ENCODE measurements at places on chromosomes 3 and 15. TPM values are rescaled to one million over a fixed set of nuclear protein-coding genes. Genes with fewer than 3 reads are reported as not detected.

The NEO1 gene
- 44.9 TPM for polyA plus RNA-seq

The SCN5A gene
- polyA plus RNA-seq, result 5.9 TPM

The COL6A5 gene
- polyA plus RNA-seq, result 0.13 TPM

- no peak for DNase-seq
These were observed 62.4 kb downstream of the LEKR1 start for GRCh38 chr3:156888576-156888975.

GRCh38 chr3:61452535-61453090 lies 108.8 kb upstream of the PTPRG start:
- no peak for DNase-seq

- DNase-seq, result no peak
These were observed 288.0 kb downstream of the EPHA3 start for GRCh38 chr3:89395456-89395855.

GRCh38 chr3:81776643-81777042 lies 15.2 kb upstream of the GBE1 start:
- no peak for DNase-seq

- no peak for DNase-seq
These were observed 21.4 kb downstream of the CCR1 start for GRCh38 chr3:46186471-46187340.
